ENCODE measurements at places on chromosomes 12 and 14.

GRCh38 chr12:57258977-57259970 lies 8.3 kb upstream of the STAC3 start:
- no peak for DNase-seq

DNA sequence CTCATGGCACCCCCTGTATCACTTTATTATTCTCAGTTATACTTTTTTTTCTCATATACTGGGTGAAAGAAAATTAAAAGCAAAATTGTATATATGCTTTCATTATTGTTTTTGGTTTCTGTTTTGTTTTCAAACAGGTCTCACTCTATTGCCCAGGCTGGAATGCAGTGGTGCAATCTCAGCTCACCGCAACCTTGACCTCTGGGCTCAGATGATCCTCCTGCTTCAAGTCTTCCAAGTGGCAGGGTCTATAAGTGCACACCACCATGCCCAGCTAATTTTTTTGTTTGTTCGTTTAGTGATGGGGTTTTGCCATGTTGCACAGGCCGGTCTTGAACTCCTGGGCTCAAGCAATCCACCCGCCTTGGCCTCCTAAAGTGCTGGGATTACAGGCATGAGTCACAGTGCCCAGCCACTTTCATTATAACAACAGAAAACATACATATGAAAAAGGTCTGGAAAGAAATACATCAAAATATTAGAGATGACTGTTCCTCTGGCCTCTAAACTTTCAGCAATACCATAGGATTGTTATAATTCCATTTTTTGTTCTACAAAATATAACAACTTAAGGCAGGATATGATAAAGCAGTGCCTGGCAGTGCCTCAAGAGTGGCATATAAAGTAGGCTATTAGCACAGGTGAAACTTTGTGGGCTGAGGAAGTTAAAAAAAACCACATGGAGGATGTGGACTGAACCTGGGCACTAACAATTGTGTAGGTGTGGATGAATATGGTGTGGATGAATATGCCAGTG lies 5.8 kb upstream of the NTN4 start:
- no peak for DNase-seq

DNA sequence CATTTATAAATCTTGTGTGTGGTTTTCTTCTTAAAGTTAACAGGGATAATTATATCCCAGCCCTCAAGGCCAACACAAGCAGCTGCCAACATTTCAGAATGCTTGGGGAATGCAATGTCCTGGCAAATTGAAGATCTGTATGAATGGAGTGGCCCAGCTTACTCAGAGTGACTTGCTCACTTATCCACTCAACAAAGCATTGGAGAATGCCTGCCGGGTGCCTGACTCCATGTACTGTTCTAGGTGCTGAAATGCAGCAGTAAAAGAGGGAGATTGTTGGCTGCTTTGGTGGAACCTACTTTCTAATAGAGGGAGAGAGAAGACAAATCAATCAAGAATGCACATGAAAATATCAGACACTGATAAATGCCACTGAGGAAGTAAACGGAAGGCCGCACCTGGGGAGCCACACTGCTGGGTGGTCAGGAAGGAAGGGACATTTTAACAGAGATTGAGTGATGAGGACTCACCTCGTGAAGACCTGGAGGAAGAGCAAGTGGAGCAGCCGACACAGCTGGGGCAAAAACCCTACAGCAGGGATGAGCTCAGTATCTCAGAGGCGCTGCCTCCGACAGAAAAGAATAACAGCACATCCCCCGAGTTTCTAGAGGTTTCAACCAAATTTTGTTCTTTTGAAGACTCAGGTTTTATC lies 61.2 kb upstream of the VASH1 start:
- DNase-seq: no peak

GRCh38 chr12:2999265-2999841 lies 40.2 kb downstream of the TEAD4 start:
- no peak for DNase-seq

DNA sequence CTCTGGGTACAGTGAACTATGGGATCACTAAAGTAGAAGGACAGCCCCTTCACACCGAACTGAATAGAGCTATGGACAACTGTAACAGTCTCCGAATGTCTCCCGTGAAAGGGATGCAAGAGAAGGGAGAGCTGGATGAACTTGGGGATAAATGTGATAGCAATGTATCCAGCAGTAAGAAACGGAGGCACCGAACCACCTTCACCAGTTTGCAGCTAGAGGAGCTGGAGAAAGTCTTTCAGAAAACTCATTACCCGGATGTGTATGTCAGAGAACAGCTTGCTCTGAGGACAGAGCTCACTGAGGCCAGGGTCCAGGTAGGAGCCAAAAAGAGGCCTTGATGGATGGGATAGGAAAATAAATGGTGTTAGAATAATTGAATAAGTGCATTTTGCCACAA lies 3.5 kb downstream of the ALX1 start:
- no peak for DNase-seq

DNA sequence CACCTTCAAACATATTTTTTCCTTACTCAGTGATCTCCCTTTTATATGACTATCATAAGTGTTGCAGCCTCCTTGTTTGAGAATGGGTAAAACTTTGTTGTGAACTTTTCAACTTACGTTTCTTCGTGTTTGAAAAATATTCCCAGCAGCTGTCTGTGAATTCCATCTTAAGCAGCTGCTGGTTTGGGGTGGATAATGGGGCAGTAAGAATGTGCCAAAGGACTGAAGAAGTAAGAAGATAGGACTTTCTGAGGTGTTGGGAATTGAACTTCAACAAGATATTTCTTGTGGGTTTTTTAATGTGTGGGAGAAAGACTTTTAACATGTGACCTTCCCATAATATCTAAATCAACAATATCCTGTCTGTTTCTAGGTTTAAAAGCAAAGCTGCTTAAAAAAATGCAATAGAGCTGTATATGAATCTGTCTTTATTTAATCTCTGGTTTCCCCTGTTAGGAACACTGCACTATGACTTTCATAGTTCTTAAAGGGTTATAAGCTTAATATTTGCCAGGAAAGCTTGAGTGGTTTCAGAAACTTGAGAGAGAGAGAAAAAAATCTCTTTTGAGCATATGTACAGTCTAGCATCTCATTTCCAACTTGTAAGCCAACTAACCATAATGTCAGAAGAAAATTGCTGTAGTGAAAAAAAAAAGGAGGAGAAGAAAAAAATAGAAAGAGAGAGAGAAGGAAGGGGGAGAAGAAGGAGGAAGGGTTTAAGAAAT lies 1659.2 kb upstream of the FLRT2 start:
- DNase-seq: no peak

GRCh38 chr12:130835436-130835835 lies 3.6 kb downstream of the STX2 start:
- DNase-seq: no peak

DNA sequence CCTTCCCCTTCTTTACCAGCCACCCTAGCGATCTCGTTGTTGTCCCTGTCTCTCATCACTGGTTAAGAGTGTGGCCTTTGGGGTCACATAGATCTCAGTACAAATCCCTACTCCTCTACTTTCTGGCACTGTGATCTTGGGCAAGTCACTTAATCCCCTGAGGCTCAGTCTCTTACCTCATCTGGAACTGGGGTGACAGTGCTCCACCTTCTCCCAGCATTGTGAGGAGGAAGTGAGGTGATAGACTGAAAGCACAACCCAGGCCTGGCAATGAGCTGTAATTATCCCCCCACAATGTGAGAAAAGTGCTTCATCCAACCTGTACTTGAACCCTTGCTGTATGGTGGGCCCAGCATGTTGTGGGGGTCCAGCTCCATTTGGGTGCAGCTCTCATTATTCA lies 48.0 kb downstream of the IRAK3 start:
- DNase-seq: no peak

DNA sequence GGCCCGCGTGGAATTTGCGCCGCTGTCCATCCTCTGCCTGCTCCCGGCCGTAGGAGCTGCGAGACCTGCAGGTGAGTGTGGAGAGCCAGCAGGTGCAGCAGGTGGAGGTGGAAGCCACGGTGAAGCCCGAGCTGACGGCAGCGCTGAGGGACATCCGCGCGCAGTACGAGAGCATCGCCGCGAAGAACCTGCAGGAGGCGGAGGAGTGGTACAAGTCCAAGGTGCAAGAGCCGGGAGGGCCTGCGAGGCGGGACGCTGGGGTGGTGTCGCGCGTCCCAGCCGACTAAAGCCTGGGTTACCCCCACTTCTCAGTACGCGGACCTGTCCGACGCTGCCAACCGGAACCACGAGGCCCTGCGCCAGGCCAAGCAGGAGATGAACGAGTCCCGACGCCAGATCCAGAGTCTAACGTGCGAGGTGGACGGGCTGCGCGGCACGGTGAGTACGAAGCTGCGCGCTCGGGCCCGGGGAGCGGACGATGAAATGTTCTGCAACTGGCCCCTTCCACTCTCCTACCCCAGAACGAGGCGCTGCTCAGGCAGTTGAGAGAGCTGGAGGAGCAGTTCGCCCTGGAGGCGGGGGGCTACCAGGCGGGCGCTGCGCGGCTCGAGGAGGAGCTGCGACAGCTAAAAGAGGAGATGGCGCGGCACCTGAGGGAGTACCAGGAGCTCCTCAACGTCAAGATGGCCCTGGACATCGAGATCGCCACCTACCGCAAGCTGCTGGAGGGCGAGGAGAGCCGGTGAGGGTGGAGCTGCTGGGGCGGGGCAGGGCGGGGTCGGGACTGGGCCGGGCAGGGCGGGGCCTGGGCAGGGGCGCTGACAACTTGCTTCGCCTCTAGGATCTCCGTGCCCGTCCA lies 2.1 kb downstream of the PRPH start:
- no peak for DNase-seq

GRCh38 chr12:109735825-109736551 lies 22.4 kb downstream of the FAM222A start:
- peak; percentile 11 for DNase-seq

DNA sequence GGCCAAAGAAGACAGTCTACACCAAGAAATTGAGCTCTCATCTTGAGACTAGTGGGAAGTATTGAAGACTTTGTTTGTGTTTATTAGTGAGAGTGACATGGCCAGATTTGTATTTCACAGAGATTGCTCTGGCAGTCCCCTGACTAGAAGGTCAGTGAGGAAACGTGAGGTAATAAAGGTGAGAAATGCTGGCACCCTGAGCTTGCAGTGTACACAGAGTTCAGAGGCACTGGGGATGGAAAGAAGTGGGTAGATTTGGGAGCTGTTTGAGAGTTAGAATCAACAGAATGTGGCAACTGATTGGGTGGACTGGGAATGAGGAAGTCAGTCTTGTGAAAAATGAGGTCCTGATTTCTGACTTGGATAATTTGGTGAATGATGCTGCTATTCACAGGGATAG lies 336.9 kb downstream of the SNAPC1 start:
- no peak for DNase-seq

DNA sequence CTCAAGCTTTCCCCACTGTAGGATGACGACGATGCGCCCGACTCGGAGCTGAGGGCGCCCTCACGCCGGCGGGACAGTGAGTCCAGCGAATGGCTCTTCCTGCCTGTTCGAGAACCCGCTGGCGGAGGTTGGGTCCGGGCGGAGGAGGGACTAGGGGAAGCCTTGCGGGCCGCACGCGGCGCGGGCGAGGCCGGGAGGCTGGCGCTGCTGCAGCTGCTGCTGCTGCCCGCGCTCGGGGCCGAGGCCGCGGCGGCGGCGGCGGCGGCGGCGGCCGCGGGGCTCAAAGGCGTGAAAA lies 1.9 kb downstream of the CCDC177 start:
- DNase-seq: no peak

GRCh38 chr12:14164266-14164665 lies 182.9 kb upstream of the GRIN2B start:
- no peak for DNase-seq

GRCh38 chr14:48473944-48474343 lies 798.5 kb upstream of the MDGA2 start:
- no peak for DNase-seq

Measured in femur (tissue), 1 donor.